ENCODE measurements at places on chromosomes 5 and 9. TPM values are rescaled to one million over a fixed set of nuclear protein-coding genes. Genes with fewer than 3 reads are reported as not detected.

The ATP6V0E1 gene
- 246 TPM for total RNA-seq

The ZNG1C gene
- 17.4 TPM for total RNA-seq

The OR1J2 gene
- 0.32 TPM for total RNA-seq

The TOR1B gene
- 32.5 TPM for total RNA-seq

The CHSY3 gene
- 13.7 TPM for total RNA-seq

The PGM5 gene
- 0.91 TPM for total RNA-seq
